ENCODE measurements at places on chromosomes 6 and 20. TPM values are rescaled to one million over a fixed set of nuclear protein-coding genes. Genes with fewer than 3 reads are reported as not detected.

- peak; percentile 51 for DNase-seq
Observed at GRCh38 chr6:34132486-34133185, 13.3 kb downstream of the GRM4 start.

- no peak for DNase-seq
Observed at GRCh38 chr20:18995455-18995854, 181.9 kb downstream of the SCP2D1 start.

- DNase-seq, result no peak
Observed at GRCh38 chr20:18712131-18712530, 101.5 kb upstream of the SCP2D1 start.

DNA sequence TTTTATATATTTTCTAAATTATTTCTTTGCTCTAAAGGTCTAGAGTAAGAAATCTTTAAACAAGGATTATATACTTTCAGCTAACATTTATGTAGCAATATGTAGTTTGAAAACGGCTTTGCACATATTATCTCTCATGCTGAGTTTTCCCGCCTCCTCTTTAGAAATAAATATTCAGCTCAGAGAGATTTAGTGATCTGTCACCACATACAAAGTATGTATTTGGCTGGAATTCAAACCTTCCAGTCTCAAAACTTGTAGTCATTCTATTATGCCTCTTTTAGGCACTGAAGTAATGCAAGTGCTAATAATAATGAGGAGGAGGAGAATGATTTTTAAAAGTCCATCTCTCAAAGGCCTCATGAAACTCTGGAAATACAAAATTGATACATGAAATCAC lies 525.0 kb downstream of the GRIK2 start:
- DNase-seq, result no peak

- DNase-seq, result peak; percentile 53
Observed at GRCh38 chr6:150922137-150922536, 56.6 kb downstream of the MTHFD1L start.

DNA sequence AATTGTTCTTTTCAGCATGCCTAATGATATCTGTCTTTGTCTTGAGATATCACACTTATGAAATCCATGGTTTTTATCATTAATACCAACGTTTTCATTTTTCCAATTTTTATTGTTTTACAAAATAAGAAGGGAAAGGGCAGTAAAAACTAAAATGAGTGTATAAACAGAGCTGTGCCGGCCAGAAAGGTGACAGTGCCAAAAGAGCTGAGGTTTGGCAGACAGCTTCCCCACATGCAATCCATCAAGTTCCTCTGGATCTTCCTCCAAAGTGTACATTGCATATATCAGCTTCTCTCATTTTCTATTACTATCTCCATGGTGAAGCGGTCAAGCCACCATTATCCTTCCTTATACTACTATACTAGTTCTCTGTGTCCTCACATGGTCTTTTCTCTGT lies 10.1 kb upstream of the TMEM244 start:
- DNase-seq, result no peak

DNA sequence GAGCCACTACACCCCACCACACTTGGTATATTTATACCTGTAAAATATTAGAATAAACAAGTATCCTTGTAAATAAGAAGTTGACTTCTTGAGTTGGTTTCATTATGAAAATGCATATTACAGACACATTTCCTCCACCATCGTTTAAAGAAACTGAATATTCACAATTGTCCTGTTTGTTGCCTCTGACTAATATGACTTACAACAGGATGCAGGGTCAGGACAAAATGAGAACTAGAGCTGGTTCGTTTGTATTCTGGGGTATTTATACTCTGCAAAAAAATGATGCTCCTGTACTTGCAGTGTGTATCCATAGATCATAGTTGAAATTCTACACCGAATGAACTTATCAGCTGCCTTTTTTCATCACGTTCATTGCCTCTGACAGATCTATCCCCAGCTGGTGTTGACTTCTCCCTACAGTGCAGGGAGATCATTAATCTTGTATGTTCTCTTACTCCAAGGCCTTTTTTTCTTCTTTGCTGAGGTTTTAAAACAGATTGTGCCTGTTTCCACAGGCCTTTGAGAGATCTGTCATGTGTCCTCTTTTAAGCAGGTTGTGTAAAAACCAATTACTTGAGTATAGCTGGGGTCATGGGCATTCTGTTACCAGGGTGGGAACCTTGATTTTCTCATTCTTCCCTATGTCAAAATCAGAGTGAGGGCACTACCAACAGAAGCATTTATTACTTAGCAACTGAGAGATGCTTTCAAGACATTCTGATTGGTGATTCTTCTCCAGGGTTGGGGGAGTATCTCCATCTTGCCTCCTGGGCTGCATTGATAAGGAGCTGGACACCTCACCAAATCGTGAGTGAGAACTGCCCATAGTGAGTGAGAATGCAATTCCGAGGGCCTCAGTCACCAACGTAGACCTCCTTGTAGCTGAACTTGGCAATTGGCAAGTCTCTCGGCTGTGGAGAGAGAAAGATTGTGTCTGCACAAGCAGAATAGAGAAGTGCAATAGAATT lies 78.8 kb upstream of the CD83 start:
- no peak for DNase-seq

DNA sequence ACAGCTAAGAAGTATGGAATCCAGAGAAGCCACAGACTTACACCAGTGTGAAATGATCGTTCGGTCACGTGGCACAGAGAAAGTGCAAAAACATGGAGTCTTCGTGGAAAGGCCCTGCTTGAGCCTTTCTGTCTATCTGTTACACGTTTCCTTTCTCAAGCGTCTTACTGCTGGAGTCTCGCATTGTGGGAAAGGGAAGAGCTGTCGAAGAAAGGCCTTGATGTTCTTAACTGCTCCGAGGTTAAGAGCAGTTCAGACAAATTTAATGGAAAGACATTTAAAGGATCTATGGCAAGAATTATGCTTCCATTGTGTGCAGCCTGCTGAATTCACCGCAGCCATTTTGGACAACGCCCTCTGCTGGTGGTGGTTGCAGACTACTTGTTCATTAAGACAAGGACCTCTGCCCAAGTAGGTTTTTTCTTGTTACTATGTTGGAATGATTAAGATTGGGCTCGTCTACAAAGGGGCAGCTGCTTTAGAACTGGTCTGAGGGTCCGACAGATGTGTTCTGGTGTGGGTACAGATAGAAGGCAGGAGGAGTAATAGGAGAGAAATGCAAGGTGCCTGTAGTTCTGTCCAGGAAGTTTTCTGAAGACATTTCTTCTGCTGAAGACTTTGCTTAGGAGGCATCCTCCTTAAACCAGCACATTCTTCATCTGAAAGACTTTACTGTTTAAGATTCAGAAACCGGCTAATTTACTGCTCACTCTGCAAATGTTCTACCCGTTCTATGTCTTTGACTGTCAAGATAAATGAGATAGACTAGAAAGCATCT lies 24.7 kb upstream of the CCN6 start:
- peak; percentile 68 for DNase-seq

DNA sequence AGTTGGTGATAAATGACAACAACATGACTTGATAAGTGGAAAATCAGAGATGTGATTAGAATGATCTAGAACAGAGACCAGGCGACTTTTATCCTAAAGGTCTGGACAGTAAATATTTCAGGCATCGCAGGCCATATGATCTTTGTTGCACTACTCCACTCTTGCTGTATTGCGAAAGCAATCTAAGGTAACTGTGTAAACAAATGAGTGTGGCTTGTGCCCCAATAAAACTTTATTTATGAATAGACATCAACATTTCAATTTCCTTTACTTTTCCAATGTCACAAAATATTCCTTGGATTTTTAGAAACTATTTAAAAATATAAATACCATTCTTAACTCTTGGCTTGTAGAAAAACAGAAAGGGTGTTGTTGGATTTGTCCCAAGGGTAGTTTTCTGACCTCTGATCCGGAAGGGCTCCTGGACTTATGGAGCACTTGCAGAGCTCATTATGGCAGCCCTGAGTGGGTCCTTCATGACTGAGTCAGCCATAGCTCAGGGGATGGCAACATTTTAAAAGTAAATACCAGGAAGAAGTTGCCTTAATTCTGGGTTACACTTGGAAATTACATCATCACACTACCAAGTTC lies 34.5 kb downstream of the IL20RA start:
- no peak for DNase-seq

GRCh38 chr6:83592770-83593394 lies 80.5 kb downstream of the PRSS35 start:
- peak; percentile 54 for DNase-seq

The TUBE1 gene
- total RNA-seq, result 22.7 TPM

The RBPJL gene
- not detected for total RNA-seq

The IL17A gene
- not detected for total RNA-seq

The SRMS gene
- total RNA-seq, result not detected

The HSPA12B gene
- total RNA-seq, result 0.05 TPM

The SPATA2 gene
- total RNA-seq, result 4.1 TPM

The MCCD1 gene
- total RNA-seq, result not detected

The COX7A2 gene
- 839 TPM for total RNA-seq

The DYNLT2 gene
- total RNA-seq, result 0.76 TPM

Data from M059J (cell line).